Activated CD8-positive, alpha-beta memory T cell treated with anti-CD3 and anti-CD28 coated beads, Interleukin-2, amount 10 ng/mL, durations not matched to agents 7 days and 5 days (primary cell): ENCODE measurements at places on chromosomes 1 and 21.

- DNase-seq = no peak
Observed at GRCh38 chr1:98030483-98030882, 109.6 kb upstream of the DPYD start.

DNA sequence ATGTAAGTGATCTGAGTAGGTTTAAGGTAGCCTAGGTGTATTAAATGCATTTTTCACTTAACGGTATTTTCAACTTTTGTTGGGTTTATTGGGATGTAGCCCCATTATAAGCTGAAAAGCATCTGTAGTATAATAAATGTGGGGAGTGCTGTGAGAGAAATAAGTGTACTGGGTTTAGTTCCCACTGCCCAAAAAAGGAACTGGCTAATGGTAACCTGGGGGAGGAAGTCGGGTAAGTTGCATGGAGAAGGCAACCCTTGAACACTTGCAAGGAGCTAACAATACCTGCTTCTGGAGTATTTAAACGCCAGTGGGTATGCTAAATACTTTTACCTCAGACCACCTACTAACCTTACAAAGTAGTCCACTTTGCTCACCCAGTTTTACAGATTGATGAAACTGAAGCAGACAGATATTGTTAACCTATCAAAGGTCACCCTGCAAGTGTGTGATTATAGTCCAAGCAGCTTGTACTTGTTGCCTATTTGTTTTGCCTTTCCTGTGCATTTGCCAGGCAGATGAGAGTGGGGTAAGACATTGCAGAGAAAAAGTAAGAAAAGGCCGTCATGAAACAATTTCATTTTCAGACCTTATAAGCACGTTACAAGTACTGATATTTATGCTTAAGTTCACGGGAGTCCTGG, 7.6 kb upstream of the SHISA4 start:
- peak; percentile 14 for DNase-seq

GRCh38 chr1:248686815-248687214, 15.8 kb downstream of the OR14I1 start:
- DNase-seq = no peak

DNA sequence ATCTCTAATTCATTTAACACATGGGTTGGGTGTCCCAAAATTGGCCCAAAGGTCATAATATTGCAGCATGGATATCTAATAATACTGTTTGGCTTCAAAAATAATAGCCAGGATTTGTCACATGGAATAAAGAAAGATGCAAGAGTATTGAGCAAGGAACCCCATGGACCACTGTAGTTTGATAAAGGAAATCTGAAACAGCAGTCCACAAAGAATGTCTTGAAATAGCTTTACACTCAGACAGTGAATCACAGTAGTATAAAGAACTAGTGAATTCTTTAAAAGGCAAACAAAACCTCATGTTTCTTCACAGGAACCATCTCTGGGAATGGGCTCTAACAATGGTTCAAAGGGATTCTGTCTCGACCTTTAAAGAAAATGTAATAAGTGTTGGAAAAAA, 576.1 kb upstream of the ZRANB2 start:
- DNase-seq = no peak

DNA sequence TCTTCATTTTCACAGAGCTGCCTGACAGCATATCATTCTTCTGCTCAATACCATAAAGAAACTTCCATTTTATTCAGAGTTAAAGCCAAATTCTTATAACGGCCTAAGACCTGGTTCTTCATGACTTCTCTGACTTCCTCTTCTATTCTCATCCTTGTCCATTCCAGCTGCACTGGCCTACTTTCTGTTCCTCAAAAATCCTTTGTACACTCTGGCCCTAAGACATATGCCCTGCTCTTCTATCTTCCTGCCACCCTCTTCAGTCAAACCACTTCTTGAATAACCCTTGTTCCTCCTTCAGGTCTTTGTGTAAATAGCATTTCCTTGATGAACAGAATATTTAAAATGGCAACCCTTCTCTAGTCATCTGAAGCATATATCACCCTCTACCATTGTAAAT, 1338.7 kb upstream of the ADGRL2 start:
- no peak for DNase-seq

DNA sequence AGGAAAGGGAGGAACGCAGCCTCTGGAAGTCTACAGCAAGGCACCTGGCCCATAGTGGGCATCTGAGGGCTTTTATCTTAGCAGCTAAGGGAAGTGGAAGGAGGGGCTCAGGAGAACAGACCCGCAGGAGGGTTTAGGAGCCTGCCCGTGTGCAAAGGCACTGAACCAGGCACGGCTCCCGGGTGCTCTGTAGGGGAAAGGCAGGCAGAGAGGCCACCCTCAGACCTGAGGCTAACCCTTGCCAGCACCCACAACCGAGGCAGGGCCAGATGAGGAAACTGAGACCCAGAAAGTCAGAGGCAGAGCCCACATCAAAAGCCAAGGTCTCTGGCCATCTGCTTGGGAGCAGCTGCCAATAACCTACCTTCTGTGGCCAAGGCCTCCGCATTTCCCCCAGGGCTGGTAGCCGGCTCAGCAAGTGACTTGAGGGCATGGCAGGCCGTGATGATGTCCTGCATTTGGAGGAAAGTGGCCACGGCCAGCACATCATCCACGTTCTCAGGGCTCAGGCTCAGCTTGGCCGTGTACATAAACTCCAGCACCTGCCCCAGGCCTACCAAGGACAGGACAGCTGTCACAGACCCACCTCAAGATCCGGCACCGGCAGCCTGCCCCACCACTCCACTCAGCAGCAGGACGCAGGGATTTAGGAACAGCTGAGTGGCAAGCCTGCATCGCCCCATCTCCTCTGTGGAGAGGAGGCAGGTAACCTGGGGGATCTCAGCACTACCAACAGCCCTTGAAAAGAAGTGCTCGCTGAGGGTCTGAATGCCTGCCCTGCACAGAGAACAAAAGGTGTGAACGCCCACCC, 29.1 kb downstream of the ZBTB17 start:
- DNase-seq = no peak

DNA sequence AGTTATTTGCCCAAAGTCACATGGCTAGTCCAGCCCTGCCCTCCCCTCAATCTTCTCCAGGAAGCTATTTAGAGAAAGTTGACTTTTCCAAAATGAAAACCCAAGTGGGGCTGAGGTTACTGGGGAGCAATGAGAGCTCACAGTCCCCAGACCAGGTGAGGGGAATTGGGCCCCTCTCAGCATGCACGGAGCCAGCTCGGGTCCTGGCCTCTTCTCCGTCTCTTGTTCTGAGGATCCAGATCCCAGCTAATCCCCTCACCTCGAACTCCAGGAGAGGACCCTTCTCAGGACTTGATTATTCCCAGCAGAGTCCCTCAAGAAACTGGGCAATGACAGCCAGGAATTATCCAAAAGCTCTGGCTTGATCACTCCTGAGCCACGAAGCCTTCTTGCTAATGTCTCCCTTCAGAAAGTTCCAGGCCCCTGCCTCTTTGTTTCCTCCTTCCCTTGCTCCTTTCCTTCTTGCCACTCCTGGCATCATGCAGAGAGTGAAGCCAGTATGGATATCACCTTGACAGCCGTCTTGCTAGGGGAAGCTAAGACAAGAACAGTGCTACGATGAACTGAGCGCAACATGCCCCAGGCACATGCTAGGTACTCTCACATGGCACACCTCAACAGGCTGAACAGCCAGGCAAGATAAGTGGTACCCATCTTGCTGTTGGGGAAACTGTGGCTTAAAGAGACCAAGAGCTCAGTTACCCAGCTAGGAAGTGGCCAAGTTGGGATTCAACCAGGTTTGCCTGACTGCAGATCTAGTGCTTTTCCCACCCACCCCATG, 51.9 kb downstream of the KLHDC7A start:
- DNase-seq = peak; percentile 18

DNA sequence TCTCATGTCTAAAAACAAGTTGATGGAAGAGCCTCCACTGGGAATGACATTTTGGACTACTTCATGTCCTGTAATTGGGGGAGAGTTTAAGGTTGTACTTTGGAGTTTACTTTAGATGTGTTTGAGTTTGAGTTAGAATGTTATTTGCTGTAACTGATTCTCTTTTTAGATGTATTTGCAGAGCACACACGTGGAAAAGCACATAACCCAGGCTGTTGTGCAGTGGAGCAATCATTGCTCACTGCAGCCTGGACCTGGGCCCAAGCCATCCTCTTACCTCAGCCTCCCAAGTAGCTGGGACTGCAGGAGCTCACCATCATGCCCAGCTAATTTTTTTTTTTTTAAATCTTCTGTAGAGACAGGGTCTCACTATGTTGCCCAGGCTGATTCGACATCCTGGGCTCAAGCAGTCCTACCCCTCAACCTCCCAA, 36.7 kb upstream of the SH3D21 start:
- DNase-seq = no peak

DNA sequence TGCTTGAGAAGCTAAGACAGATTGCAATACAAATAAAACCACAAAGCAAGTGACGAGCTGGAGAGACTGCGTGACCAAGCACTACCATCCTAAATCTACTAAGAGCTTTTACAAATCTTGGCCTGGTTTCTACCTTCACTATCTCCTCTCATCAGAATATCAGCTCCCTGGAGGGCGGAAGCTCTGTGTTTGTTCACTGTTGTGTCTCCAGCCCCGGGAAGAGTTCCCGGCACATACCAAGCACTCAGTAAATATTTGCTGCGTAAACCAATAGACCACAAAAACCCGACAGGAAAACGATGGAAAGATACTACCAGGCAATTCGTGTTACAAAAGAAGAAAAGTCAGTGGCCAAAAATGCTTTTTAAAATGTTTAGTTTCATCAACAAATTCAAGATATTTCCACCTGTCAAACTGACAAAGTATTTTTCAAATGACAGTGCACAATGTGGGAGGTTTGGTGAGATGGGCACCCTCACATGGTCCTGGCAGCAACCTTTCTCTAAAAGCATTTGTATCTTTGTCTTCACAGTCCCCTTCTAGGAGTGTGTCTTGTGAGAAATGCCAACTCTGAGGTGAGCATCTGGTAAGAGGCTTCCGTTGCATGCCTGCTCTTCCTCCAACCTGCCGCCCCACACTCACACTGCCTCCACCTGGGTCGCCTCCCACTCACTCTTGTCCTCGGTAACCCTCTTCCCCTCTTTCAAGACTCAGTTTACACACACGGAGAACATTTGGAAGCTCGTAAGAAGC, 34.7 kb downstream of the SLC1A7 start:
- DNase-seq = no peak

- no peak for DNase-seq
Observed at GRCh38 chr1:20279509-20279908, 11.2 kb upstream of the VWA5B1 start.

DNA sequence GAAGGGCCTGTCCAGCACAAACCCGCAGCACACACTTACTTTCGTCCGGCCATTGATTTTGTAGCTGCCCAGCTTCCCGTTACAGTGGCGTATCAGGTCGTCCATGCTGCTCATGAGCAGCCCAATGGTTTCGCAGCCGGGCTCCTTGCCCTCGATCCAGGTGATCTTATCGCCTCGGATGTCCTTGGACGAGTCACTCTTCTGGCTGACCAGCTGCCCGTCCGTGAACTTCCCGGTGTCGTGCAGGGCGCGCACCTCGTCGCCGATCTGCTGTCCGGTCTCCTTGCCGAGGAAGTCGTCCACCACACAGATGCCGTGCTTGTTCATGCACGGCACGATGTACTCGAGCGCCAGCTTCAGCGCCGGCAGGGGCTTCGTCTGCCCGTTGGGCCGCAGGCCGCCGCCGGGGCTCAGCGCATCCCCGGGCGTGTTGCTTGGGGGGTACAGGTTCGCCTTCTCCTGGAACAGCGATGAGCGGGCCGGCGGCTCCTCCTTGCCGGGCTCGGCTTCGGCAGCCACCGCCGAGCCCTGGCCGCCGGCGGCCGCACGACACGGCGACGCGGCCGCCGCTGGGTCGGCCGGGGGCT, 1.0 kb downstream of the EGLN1 start:
- DNase-seq = peak; percentile 65

DNA sequence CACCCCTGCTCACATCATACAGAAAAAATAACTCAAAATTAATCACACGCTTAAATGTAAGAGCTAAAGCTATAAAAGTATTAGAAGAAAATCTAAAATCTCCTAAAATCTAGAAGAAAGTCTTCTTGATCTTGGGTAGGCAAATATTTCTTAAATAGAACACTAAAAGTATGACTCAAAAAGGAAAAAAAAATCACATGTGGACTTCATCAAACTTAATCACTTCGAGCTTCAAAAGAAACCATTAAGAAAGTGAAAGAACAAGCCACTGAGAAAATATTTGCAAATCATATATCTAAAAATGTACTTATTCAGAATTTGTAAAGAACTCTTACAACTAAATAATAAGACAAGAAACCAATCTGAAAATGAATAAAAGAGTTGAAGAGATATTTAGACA, 32.7 kb downstream of the LRRC52 start:
- no peak for DNase-seq

DNA sequence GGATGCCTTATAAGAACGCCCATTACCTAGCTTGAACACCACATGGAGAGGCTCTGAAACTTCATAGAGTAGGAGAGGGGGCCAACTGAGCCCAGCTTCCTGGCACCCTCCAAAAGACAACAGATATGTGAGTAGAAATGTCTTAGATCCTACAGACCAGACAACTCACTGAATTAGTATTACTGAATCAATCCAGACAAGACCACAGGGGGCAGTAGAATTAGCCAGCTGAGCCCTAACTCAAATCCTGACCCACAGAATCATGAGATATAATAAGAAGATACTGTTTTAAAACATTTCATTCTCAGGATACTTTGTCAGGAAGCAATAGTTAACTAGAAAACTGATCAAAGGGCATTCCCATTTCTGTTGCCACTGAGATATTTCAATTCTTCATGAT, 45.8 kb upstream of the C1orf21 start:
- no peak for DNase-seq

DNA sequence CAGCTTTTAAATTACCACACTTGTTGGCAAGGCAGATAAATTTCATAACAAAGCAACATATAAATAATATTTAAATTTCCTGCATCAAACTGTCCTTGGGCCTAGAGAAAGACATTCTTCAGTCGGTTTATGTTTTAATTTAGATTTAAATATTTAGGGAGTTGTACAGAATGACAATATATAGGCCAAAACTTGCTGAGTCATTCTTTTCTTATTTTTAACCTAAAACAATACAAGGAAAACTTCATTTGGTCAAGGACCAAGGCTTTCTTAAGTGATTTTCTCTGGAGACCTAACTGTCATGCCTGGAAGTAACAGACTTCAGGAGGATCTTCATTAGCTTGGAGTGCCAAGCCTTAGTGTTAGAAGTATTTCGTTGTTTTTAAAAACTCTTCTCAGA, 5.6 kb downstream of the MAP10 start:
- no peak for DNase-seq

DNA sequence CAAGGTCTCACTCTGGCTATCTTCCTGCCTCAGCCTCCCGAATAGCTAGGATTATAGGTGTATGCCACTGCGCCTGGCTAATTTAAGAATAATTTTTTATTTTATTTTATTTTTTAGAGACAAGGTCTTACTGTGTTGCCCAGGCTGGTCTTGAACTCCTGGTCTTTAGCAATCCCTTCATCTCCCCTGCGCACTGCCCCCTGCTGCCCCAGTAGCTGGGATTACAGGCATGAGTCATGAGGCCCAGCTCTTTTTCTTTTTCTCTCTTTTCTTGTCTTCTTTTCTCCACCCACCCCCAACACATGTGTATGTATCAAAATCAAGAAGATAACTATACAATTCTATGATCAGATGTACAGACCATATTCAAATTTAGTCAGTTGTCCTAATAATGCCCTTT, 87.2 kb downstream of the PEX14 start:
- DNase-seq = no peak

GRCh38 chr1:73359001-73359400, 839.0 kb downstream of the LRRIQ3 start:
- DNase-seq = no peak

GRCh38 chr1:119040489-119040888, 52.3 kb upstream of the TBX15 start:
- no peak for DNase-seq

GRCh38 chr1:102896286-102896685, 212.0 kb downstream of the COL11A1 start:
- no peak for DNase-seq
